GM19239 (cell line): ENCODE measurements at places on chromosomes 16 and 17.

GRCh38 chr17:57158795-57159194, 73.7 kb downstream of the AKAP1 start:
- no peak for DNase-seq

DNA sequence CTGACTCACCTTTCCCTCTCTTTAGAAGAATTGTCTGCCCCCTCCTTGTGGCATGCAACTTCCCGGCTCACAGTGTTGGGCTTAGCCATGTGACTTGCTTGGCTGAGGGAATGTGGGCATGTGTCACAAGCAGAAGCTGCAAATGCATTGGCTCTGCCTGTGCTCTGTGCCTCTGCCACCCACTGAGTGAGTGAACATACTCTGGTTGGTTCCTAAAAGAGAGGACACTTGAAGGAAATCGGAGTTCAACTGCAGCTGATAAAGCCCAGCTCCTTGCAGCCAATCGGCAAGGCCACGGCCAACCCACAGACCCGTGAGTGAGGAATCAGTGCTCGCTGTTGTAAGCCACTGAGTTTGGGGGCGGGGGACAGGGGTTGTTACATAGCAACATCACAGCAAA, 10.9 kb upstream of the GINS2 start:
- DNase-seq: no peak

- DNase-seq: no peak
Measured at GRCh38 chr16:14366974-14367707, 262.9 kb downstream of the PARN start.

GRCh38 chr16:49484451-49484849, 110.8 kb downstream of the C16orf78 start:
- DNase-seq: no peak

GRCh38 chr16:81823111-81823510, 44.0 kb downstream of the PLCG2 start:
- no peak for DNase-seq

DNA sequence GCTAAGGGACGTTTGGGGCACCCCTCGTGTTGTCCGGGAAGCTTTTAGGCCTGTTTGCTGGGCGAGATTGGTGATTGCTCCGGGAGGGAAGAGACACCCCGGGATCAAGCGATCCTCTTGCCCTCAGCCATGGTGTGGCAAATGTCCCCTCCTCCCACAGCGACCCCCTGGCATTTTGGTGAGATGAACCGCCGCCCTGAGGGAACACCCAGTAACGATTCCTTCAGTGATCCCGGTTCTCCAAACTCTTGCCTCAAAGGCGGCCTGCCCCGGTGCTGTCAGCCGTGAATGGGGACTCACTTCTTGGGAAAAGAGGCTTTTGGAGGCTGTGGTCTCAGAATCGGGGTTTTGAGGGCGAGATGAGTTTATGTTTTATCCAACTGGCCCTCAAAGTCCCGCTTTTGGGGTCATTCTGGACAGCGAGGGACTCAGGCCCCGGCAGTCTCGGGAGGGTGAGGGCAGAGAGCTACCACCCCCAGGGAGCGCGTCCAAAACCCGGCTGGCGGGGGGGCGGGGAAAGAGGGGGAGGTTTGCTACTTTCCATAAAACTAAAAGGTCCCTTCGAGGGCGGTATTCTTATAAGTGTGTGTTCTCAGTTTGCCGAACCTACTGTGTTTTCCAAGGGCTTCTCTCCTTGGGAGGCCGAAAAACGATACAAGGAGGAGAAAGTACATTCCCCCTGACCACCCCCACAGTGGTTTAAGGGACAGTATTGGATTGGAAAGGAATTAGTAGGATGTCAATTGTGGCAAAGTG, 232.7 kb downstream of the MRTFB start:
- no peak for DNase-seq

- no peak for DNase-seq
Measured at GRCh38 chr16:69190598-69190997, 3.6 kb downstream of the SNTB2 start.

DNA sequence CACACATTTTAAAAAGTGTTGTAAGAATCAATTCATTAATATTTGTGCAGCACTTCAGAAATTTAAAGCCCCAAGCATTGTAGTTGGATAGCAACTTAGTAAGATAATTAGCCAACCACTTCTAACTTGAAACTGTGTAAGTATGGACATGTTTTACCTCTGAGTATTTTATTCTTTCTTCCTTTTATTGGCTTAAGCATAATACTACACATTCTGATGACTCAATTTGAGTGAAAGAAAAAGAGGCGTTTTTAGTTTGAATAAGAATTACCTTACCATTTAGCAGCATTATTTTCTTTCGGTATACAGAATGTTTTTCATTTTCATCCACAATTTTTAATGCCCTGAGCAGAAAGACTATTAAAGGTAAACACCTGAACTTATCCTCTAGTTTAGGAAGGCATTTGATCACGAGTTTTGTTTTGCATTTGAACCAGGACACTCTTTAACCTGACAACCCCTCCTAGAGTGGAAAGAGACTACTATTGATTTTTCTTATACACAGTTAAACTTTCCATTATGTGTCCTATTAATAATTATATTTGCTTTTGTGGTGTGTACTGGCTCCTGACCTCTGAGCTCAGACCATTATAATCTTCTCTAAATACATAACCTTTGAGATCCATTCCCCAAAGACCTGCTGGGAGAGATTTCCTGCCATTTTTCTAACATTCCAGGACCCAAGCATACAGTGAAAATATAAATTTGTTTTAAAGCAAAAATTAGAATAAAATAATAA, 9.2 kb downstream of the NACA2 start:
- no peak for DNase-seq

GRCh38 chr17:15931394-15931793, 13.5 kb upstream of the ADORA2B start:
- DNase-seq: no peak

- no peak for DNase-seq
Measured at GRCh38 chr17:14228903-14229302, 7.8 kb downstream of the CDRT15 start.

DNA sequence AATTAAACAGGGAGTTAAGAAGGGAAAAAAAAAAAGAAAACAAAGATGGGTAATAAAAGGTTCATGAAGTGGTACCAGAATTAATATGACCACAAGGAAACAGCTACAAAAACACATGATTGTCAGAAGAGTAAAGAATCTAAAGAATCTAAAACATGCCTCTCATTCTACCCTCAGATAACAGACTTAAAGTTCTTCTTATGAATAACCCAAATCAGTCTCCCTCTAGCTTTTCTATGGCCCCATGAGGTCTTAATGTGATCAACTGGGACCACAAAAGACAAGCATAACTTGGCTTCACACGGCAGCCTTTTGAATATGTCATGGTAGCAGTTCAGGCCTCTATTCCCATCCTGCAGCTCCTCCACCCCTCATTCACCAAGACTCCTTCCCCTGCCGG, 6.9 kb downstream of the MYH10 start:
- no peak for DNase-seq
